NCI-H460 (cell line): ENCODE measurements at places on chromosomes 12 and 14. TPM values are rescaled to one million over a fixed set of nuclear protein-coding genes. Genes with fewer than 3 reads are reported as not detected.

The ALDH1L2 gene
- total RNA-seq: 37.4 and 54.1 TPM in 2 replicates

The KRT6C gene
- not detected in 2 replicates for total RNA-seq

The BHLHE41 gene
- total RNA-seq: 0.98 and 2.7 TPM in 2 replicates

The SLC2A3 gene
- 299 and 321 TPM in 2 replicates for total RNA-seq

The DHRS7 gene
- 144 and 148 TPM in 2 replicates for total RNA-seq

The RAB3IP gene
- total RNA-seq: 12.1 and 16.7 TPM in 2 replicates

The TSPAN19 gene
- 0.10 TPM in 1 of 2 replicates, not detected in the other for total RNA-seq

The A2M gene
- not detected in 2 replicates for total RNA-seq

The INHBC gene
- not detected in 2 replicates for total RNA-seq

The NRXN3 gene
- 6.6 and 7.0 TPM in 2 replicates for total RNA-seq

The FOS gene
- total RNA-seq: 16.4 and 18.7 TPM in 2 replicates

The FBXL14 gene
- 15.1 and 20.0 TPM in 2 replicates for total RNA-seq

The CLEC14A gene
- not detected in 2 replicates for total RNA-seq

The OTX2 gene
- total RNA-seq: not detected in 2 replicates

GRCh38 chr12:32765906-32766305 lies 10.2 kb upstream of the YARS2 start:
- no peak for DNase-seq

DNA sequence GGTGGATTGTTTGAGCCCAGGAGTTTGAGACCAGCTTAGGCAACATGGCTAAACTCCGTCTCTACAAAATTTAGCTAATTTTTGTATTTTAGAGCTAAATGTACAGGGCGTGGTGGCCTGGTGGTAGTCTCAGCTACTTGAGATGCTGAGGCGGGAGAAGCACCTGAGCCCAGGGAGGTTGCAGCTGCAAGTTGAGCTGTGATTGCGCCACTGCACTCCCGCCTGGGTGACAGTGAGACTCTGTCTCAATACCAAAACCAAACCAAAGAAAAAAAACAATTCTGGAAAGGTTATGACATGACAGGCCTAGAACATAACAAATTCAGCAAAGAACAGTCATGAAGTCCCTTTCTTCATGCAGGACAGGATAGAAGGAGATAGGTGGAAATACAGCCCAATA lies 25.7 kb downstream of the WDR89 start:
- no peak for DNase-seq

GRCh38 chr14:102662636-102663430 lies 70.4 kb downstream of the RCOR1 start:
- no peak for DNase-seq

- DNase-seq: no peak
Observed at GRCh38 chr12:96585977-96586376, 96.6 kb downstream of the CFAP54 start.

- no peak for DNase-seq
Observed at GRCh38 chr12:69092137-69092536, 147.2 kb upstream of the CPSF6 start.

DNA sequence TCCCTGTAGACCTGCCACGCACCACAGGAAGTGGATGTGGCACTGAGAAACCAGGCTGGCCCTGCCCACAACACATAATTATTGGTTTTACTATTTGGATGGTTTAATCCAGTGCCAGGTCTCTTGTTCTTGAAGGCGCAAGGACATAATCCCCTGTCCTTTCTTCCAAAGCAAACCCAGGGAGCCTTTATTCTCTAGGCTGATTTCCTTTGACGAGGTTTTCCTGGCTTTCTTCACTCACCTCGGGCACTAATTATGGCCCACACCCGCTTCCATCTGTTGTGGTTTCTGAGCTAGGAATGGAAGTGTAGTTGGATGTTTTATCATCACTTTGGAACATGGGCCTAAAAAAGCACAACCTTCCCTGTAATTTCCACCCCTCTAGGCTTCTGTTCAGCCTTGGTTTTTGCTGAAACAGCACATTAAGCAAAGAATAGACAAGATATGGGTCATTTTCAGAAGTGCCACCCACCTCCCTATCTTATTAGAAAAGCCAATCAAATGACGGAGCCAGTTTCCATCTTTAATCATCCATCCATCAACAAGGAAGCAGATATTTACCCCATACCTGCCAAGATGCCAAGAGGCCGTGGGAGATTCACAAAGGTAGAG lies 73.9 kb downstream of the PPP1R36 start:
- DNase-seq: no peak

GRCh38 chr12:94872971-94873733 lies 130.3 kb downstream of the NDUFA12 start:
- no peak for DNase-seq

- DNase-seq: no peak
Observed at GRCh38 chr12:30822385-30823155, 67.8 kb upstream of the CAPRIN2 start.

DNA sequence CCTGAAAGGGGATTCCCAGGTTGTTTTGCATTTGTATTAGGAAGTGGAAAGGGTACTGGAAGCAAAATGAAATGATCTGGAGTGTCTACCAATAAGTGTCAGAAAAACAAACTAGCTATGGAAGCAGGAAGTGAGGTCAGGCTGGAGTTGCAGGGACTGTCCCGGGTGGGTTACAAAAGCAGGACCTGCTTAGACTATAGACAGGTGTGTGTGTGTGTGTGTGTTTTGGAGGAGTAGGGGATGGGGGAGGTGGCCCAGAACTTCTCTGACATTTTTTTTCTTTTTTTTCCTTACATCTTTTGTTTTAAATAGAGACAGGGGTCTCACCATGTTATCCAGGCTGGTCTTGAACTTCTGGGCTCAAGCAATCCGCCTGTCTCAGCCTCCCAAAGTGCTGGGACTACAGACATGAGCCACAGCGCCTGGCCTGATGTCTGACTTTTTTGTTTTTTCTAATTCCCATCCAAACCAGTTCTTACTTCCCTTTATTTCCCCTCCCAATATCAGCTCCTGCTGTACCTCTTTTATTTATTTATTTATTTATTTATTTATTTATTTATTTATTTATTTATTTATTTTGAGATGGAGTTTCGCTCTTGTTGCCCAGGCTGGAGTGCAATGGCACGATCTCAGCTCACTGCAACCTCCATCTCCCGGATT lies 512 bp upstream of the RND1 start:
- no peak for DNase-seq

GRCh38 chr14:89304561-89304960 lies 112.5 kb downstream of the FOXN3 start:
- DNase-seq: no peak

DNA sequence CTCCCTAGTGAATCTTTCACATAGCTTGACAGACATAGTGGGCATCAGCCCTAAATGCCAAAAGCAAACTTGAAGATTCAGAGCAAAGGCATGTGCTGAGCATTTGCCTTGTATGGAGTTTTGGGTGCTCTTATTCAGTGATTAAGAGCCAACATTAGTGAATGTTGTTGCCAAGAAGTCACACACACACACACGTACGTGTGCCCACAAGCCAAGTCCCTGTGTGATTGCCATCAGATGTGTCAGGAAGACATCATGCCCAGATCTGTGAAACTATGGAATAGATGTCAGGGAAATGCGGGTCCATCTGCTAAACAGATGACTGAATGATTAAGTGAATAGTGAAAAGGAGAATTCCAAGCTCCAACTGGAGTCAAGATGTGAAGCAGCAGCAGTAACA lies 149.0 kb downstream of the AKAP6 start:
- DNase-seq: no peak

GRCh38 chr12:45235087-45236025 lies 19.5 kb downstream of the ANO6 start:
- no peak for DNase-seq

DNA sequence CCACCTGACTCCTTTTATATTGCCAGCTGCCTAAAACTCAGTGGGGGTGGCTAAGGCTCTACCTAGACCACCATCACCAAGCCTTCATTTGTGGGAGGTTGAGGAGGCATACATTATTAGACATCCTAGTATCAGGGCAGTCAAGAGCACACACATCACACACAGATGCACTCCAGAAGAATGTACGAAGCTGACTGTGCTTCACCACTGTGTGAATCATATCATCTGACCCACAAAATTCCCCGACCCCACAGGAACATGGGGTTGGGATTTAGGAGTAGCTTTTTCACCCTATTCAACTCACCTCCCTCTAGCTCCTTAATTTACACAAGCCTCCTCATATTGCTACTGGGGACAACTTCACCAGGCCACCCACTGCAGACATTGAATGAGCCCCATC lies 64.8 kb upstream of the BDKRB2 start:
- no peak for DNase-seq

DNA sequence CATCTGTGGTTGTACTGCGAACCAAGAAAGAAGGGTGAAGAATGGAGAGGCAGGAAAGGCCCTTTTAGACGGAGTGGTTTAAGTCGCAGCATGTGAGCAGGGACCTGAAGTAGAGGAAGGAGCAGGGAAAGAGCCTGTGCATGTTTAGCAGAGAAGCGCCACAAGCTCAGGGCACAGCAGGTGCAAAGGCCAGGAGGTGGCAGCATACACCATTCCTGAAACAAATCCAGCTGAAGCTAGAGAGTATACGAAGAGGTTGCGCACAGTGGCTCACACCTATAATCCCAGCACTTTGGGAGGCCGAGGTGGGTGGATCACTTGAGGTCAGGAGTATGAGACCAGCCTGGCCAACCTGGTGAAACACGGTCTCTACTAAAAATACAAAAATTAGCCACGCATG lies 49.9 kb downstream of the HELB start:
- peak; percentile 12 for DNase-seq

DNA sequence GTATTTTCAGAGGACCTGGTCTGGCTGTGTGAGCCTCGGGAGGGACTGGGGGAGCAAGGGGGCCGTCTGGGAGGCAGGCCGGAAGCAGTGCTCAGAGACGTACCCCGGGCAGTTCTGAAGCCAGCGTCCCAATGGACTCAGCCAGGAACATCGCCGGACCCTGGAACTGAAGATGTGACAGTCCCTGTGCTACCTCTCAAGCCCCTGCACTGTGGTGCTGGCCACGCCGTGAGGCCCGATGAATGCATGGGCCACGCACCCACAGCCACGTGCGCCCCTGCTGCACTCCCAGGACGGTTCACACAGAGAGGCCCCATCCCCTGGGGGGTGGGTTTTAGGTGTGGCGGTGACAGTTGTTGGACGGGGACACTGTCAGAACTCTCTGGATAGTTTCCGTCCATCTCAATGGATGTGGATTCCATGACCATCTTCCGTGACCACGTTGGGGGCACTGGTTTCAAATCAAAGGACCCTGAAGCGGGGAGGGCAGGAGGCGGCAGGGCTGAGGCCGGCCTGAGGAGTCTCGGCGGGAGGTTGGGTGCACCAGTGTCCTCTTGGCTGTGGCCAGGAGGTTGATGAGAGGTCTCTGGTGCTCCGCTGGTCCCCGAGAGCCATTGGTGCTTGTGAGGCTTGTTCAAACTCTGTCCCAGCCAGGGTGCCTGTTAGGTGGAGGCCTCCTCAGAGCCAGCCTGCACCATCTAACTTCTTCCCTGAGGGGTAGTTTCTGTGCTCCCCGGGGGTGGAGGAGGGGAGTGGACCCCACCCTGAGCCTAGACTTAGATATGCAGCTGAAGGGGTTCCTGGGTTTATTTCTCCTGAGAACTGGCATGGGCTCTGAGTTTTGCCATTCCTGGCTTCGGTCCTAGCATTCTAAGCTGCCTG lies 36.3 kb upstream of the TSPAN9 start:
- DNase-seq: no peak

- no peak for DNase-seq
Observed at GRCh38 chr12:105399428-105400081, 69.1 kb downstream of the C12orf75 start.

DNA sequence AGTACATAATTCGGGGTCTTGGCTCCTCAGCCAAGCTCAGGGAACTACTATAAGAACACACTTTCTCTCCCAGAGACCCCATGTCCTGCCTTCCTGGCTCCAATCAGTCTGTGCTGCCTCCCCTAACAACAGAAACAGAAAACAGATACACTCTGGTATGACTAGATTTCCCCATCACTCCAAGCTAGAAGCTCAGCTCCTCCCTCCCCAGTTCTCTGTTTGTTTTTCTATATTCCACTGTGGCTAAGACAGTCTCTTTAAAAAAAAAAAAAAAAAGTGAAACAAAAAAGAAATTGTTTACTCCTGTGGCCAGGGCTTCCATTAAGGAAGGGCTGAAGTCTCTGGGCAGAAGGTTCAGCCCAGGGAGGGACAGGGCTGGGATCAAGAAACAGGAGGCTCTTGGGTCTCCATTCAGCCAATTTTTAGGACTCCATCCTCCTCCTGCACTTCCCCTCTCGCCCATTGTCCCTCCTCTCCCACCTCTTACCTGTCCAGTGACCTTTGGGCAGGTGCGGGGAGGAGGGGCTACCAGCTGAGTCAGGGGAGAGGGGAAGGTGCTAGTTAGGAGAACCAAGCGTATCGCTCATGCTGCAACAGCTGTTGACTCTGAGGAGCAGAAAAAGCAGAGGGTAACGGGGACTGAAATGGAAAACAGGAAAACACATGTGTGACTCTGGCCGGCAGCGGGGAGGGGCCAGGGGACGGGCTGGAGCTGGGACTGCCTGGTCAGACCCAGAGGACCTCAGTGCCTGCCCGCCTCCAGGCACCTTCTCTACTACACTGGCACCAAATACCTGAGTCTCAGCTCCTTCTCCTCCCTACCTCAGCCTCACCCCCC lies 4.1 kb upstream of the SLC7A7 start:
- no peak for DNase-seq

DNA sequence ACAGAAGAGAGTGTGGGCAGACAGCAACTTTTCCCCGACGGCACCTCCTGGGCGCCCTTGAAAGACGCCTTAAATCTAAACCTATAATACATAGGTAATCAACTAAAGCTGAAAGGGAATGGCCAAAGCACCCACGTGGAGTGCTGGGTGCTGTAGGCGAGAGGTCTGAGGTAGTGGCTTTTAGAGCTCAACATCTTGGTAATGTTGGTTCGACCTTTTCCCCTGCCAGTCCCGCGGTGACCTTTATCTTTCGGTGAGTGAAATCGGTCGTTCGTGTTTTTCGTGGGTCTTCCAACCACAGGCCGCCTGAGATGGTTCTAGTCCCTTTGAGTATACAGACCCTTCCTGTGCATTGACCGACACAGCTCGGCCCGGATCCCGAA lies 9.1 kb downstream of the OR6S1 start:
- no peak for DNase-seq

DNA sequence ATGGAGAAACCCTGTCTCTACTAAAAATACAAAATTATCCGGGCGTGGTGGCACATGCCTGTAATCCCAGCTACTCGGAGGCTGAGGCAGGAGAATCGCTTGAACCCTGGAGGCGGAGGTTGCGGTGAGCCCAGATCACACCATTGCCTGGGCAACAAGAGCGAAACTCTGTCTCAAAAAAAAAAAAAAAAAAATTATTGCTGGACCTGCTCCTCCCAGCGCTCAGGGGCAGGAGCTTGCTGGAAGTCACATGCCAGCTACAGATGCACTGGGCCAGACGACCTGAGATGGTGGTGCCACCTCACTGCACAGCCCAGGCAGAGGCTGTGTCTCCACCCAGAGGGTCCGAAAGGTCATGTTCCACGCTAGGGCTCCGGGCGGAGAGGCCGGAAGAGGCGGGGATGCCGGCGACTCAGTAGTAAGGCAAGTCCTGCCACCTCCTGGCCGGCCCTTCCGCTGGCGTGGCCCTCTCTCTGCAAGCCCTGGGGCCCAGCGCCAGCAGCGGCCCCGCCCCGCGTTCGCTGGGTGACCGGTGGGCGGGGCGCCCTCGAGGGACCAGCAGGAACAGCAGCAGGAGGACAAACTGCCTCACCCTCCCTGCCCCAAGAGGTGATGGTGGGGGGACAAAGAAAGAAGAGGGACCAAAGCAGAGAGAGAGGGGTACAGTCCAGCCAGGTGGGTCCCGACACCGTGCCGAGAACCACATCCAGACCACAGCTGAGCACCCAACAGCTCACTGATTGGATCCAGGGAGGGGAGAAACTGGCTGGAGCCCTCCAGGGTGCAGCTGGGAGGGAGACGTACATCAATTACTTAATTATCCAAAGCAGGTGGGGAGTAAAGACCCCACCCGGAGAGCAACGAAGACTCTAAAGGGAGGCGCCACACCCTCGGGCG lies 3.6 kb upstream of the RHOF start:
- DNase-seq: peak; percentile 92
